ENCODE measurements at places on chromosomes 3 and 15. TPM values are rescaled to one million over a fixed set of nuclear protein-coding genes. Genes with fewer than 3 reads are reported as not detected.

Gene ANKRD63
- total RNA-seq = not detected

Gene SAMD7
- not detected for total RNA-seq

Gene SATB1
- 3.9 TPM for total RNA-seq

Gene MAP3K13
- 12.6 TPM for total RNA-seq

Gene PPM1L
- 0.98 TPM for total RNA-seq

Gene LEKR1
- total RNA-seq = 0.76 TPM

Gene ADAMTS17
- total RNA-seq = 0.33 TPM

Gene PIERCE2
- 0.76 TPM for total RNA-seq

Gene MKRN2OS
- total RNA-seq = not detected

All from dermis lymphatic vessel endothelial cell (primary cell).